ENCODE measurements at places on chromosomes 1 and 21.
A peak's percentile ranks its signal among the peaks of the same experiment; 100 is the strongest.

- DNase-seq: peak; percentile 69
These were observed 51.0 kb downstream of the GADD45A start for GRCh38 chr1:67735806-67736627.

DNA sequence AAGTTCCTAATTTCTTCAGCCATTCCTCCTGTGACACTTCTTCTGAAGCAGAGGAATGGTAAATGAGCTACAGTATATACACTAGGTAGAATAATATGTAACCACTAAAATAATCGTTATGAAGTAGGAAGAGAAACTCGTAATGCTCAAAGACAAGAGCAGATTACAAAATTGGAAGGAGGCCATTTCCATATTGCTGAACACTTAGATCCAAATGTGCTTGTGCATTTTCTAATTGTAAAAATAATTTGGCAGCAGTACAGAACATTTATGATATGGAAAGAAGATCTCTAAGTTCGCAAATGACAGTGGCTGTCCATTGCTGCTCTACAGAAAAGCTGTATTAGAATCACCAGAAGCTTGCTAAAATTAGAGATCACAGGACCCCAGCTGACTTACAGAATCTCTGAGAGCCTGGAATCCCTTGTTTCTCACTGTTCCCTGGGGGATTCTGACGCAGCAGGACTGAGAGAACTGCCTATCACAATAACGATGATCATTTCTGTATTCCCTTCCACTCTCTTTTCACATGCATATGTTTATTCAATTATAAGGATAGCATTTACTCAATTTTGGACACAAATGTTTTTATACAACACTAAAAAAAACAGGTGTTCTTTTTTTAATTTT, 242.1 kb downstream of the OMA1 start:
- no peak for DNase-seq

- no peak for DNase-seq
These were observed 6.2 kb downstream of the CORT start for GRCh38 chr1:10456048-10456447.

- DNase-seq: no peak
These were observed 19.7 kb downstream of the BTG2 start for GRCh38 chr1:203325026-203325417.

GRCh38 chr1:160834945-160835565, 27.6 kb downstream of the CD244 start:
- peak; percentile 68 for DNase-seq

DNA sequence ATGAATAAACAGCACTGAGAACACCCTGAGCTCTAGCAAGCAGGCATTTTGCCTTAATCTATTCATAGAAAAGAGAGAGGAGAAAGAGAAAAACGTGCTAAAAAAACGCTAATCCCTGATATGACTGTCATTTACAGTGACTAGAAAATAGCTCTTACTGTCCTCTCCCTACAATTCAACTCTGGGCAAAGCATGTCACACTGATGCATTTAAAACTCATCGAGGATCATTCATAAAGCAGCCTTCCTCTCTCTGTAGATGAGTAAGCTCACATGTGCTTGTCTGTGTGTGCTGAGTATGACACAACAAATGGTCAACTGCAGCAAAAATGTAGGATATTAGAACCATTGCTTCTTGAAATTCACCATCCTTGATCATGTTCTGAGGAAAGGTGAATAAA, 109.0 kb downstream of the SGIP1 start:
- DNase-seq: no peak

DNA sequence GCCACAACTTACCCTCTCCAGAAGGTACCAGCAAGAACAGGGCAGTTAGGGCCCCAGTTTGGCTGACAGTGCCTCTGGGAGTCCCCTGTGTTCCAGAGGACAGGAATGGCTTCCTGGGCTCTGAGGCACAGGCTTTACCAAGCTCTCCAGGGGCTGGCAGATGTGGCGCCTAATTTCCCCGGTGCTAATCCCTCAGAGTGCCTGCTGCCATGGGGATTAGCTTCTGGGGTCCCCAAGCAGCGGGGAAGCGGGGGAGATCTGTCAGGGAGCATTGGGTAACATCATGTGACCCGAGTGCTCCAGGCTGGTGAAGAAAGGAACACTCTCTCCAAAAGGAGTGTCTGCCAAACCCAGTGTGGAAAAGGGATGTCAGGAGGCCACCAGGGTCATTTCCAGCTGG, at the start of gene LACTBL1:
Gene LACTBL1 (minus strand): TSS at position 107 of the 400 bp plus-strand sequence. CDS start 550 bp downstream, outside the sequence.
- no peak for DNase-seq

GRCh38 chr1:230821346-230821745, 47.0 kb downstream of the C1orf198 start:
- no peak for DNase-seq

GRCh38 chr1:236064674-236065508, at the start of gene NID1:
NID1 (minus strand) TSS chr1:236065090; CDS start chr1:236065079, 11 bp downstream.
- peak; percentile 68 for DNase-seq

DNA sequence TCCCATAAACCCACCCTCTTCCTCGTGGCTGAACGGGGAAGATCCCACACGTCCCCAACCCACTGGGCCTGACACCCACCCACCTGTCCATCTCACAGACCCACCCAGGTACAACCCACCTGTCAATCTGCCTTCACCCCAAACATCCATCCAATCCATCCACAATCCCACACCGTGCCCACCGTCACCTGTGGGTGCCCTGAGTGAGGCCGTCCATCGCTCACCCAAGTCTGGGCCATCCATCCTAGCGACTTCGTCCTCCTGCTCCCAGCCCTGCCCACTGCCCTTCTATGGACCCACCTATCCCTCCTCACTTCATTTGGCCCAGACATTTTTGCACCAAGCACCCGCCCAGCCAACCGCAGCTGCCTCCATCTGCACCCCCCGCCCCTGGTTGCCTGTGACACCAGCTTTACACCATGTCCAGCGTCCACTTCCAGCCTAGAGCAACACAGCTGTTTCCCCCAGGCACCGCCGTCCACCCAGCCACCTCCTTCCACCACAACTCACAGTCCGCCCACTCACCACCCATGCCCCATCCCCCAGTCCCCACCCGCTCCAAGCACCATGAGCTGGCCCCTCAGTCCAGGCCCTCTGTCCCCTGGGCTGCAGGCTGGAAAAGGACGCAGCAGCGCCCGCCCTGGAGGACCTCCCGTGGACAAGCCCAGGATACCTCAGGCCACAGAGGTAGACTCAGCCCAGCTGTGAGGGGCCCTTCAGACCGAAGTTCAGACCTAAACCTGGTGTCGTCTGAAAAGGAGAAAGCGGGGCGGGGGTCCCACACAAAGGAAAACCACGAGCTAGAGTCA, 7.7 kb downstream of the TTLL10 start:
- DNase-seq: no peak

DNA sequence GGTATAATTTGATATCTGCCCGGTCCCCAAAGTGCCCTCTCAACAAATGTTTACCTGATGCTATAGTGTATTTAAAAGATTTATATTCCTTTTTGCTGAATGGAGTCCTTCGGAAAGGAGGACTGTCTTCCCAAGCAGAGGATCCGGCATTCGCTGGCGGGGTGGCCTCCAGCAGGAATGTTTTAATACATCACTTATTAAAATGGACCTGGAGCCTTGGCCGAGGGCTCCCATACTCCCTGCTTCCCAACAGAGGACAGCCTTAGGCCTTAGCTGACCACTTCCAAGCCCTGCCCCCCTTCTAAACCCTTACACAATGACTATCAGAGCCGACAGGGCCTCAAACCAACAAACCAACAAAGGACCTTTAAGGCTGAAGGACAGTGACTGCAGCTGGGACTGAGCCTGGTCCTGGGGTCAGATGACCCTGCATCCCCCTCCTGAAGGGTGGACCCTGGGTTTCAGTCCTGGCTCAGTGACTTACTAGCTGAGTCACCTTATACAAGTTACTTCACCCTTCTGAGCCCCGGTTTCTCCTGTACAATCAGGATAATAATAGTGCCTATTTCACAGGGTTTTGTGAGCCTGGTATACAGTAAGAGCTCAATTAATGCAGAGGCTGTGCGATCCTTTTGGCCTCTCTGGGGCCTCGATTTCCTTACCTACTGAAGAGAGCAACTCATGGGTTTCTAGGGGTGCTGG, 5.6 kb downstream of the CAMK2N1 start:
- DNase-seq: no peak

DNA sequence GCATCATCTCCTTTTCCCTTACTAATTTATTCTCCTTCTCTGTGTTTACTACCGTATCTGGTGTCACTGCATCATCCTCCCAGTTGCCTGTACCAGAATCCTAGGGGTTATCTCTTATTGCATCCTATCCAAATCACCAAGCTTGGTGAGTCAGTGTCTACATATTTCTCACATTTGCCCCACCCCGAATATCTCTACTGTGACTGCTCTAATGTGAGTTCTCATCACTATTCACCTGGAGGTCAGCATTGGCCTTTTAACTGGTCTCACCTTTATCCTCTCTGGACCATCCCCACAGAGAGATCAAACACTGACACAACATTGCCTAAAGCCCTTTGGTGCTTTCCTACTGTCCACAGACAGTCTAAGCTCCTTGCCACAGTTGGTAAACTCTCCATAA, 45.7 kb upstream of the ZNF648 start:
- DNase-seq: no peak

DNA sequence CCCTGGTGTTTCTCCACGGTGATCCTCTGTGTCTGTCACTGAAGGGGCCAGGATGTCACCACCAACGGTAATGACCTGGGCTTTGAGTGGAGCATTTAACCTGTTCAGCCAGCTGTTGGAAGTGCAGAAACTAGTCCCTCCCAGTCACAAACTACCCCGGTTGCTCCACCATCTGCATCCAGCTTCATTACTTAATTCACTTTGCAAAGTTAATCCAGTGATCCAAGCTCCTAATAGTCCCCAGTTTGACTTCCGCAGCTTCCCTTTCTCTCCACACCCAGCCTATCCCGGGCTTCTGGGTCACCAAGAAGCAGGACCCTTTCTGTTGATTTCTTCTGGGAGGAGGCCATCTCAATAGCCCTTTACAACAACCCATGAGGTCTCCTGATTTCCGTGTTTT, 63.5 kb downstream of the MDM4 start:
- no peak for DNase-seq

DNA sequence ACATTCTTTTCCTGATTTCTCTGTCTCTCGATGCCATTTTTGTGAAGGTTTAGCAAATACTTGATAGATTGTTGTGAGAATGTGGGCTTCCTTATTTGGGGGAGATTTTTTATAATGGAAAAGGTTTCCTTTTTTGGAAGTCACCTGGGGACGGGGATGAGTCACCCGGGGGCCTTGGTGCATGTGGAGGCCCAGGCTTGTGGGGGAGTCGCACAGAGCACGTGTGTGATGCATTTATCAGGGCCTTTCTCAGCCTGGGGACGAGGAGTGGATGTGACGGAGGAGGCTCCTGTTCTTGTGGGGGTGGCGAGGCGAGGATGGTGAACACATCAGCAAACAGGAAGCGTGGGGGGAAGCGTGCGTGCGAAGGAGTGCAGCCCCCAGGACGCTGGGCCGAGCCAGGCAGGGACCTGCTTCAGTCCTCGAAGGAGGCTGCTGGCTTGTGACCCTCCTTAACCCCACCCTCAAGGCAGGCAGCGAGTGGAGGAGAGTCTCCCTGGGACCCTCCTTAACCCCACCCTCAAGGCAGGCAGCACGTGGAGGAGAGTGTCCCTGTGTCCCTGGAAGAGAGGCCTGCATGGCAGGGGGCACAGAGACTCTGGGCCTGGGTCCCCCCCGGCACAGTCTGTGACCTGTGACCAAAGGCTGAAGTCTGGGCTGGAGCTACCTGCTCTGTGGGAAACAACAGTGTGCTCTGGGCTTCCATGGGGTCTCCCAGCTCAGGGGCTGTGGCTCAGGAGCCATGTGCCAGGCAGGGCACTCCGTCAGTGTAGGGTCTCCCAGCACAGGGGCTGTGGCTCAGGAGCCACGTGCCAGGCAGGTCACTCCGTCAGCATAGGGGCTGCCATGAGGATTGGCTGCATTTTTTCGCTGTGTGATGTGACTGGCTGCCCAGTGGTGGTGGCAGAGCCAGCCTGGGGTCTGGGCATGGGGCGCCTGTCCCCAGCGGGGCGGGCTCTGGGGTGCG, 57.2 kb downstream of the AGPAT3 start:
- DNase-seq: peak; percentile 97

- no peak for DNase-seq
These were observed 120.5 kb upstream of the HMGB4 start for GRCh38 chr1:33743221-33743998.

DNA sequence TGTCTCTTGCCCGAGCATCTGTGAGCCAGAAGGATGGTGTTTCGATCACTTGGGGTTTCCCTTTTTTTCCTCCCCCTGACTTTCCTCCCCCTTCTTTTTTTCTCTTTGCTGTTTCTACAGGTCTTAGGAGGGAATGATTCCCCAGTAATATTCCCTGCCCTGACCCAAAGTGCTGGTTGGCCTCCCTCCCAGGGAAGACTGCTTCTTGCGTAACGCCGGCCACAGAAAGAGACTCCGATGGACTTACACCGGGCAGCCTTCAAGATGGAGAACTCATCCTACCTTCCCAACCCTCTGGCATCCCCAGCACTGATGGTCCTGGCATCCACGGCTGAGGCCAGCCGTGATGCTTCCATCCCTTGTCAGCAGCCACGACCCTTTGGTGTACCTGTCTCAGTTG, 6.8 kb downstream of the RNF220 start:
- DNase-seq: no peak

- no peak for DNase-seq
These were observed 1.8 kb downstream of the EYA3 start for GRCh38 chr1:28086651-28087050.

GRCh38 chr1:154496383-154496782, 5.6 kb upstream of the TDRD10 start:
- DNase-seq: no peak

GRCh38 chr1:228149406-228150119, at the start of gene GJC2:
GJC2 (plus strand) TSS chr1:228149930; CDS start chr1:228157759, 7,829 bp downstream.
- no peak for DNase-seq

GRCh38 chr1:20194757-20195461, 8.6 kb upstream of the PLA2G2C start:
- DNase-seq: peak; percentile 62

DNA sequence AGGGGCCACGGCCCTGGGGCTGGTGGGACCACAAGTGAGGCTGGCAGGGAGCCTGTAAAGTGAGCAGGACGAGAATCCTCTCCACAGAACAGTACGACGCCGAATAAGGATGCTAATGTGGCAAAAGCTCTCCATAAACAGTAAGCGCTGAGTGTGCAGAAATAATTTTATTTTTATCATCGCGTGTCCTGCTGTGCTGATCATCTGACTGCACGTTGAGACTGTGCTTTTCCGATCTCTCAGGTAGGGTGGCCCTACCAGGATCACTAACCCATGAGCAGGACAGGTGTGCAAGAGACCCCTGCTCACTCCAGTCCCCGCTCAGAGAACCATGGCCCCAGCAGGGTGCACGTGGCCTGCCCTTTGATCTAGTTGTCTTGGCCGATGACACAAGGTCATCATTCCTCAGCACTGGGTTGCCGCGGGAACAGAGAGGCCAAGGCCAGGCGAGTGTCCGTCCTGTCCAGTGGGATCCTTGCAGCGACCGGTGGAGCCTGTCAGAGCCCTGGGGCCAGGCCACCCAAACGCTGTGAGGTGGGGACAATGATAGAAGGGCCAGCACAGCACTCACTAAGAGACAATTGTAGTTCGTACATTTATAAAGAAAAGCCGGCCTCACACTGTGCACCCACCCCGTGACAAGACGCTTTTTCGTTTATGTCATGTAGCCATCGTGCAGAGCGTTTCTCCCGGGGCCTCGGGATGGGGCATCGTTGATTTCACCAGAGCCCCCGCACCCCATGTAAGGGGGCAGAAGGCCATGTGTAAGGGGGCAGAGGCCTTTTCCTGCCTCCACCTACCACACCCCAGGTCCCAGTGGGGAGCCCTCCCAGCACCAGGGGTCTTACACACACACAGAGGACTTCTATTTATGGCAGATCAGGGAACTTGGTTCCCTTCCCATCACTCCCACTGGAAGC, 52.7 kb upstream of the ADARB1 start:
- DNase-seq: no peak

GRCh38 chr1:29180497-29181412, 945 bp downstream of the SRSF4 start:
- no peak for DNase-seq

- no peak for DNase-seq
These were observed 60.1 kb downstream of the KIAA0040 start for GRCh38 chr1:175132436-175132835.
